ENCODE measurements at places on chromosomes 16 and 17.
A peak's percentile ranks its signal among the peaks of the same experiment; 100 is the strongest.

- DNase-seq = no peak
These were observed 108.7 kb downstream of the ZFHX3 start for GRCh38 chr16:72939247-72939646.

DNA sequence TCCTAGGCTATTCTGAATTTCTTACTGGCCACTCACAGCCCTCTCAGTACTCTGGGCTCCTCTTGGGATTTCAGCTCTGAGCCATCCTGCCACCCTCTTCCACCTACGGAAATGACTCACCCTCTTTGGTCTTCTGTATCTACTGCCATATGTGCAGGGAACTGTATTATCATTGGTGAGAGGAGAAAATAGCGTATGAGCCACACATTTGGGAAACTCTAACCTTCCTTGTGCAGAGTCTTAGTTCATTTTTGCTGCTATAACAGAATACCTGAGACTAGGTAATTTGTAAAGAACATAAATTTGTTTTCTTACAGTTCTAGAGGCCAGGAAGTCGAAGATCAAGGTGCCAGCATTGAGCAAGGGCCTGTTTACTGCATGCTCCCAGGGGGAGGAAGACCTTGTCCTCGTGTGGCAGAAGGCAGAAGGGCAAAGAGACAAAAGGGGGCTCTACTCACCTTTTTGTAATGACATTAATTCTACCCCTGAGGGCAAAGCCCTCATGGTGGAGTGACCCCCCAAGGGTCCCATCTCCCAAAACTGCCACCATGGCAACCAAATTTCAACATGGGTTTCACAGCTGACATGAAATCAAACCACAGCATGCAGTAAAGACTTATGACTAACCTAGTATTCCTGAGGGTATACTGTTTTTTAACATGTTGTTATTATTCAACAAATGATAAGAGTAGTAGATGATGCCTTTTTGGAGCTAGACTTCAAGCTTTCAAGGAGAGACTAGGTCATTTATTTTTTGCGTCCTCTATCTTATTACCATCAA, 191.8 kb downstream of the PRKCA start:
- DNase-seq = no peak

- DNase-seq = no peak
These were observed 3.5 kb downstream of the MEFV start for GRCh38 chr16:3252967-3253366.

DNA sequence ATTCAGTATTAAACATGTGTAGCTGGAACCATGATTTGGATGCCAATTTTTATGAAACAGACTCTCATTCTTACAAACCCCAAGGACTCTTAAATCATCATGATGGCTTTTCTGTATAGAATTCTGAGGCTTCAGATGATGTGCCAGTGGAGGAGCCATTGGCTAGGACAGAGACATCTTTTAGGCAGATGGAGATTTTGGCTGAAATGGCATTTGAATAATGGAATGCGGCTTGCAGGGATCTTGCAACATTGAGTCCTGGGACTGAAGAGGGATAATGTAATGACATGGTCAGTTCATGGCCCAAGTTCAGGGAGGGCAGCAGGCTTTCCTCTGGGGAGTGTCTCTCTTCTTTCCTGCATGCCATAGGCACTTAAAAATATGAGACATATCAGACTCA, 172.4 kb downstream of the ABCA8 start:
- peak; percentile 14 for DNase-seq

- DNase-seq = peak; percentile 68
These were observed 13.4 kb downstream of the RTN4RL1 start for GRCh38 chr17:2011411-2012371.

- DNase-seq = no peak
These were observed 51.7 kb downstream of the CMC2 start for GRCh38 chr16:80954985-80955384.

- no peak for DNase-seq
These were observed 2.3 kb downstream of the PAFAH1B1 start for GRCh38 chr17:2595716-2596115.

DNA sequence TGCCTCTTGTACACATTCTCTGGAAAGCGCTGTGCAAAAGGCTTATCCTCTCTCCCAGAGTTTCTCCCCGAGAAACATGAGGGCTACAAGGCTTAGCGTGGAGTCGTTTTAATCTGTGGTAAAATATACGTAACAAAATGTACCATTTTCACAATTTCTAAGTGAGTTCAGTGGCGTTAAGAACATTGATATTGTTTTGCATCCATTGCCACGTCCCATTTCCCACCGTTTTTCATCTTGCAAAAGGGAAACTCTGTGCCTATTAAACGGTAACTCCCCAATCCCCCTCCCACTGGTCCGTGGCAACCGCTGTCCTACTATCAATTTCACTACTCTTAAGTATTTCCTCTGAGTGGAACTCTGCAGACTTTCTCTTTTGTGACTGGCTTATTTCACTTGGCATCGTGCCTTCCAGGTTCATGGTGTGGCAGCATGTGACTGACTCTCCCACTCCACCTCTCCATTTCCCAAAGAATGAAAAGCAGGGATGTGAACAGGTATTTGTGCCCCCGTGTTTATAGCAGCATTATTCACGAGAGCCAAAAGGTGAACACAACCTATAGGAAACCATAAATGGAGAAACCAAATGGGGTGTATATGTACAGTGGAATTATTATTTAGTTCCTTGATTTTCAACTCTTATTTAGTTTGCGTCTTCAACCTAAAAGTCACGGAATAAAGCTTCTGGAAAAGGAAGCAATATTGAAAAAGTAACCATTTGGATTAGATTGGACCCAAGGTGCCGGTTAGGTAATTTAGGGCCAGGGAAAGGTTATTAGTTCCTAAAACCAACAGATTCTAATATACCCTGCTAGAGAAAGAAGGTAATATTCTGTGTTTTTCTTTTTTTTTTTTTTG, 1.1 kb upstream of the USP32 start:
- DNase-seq = peak; percentile 75

DNA sequence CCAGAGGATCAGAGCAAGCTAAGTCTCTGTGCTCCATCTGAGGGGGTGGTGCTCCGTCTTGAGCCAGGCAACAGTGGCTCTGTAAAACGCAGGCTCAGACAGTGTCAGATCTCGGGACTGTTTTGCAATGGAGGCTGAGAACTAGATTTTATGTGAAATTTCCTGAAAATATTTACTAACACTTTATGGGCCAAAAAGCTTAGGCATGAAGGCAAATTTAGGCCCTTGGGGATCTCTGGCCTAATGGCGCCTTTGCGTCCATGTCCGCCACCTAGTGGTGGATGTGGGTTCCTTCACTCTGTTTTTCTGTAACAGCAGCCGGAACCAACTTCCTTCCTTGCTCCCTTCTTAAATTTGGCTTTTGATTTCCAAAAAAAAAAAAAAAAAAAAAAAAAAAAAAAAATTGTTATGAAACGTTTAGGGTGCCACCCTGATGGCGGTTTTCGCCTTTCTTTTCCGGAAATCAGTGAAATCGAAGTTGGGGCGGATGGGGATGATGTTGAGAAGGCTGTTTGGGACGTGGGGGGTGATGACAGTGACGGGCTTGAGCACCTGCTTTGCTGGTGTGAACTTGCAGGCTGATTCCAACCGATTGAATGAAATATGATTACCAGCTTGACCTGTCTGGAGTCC, 14.0 kb upstream of the ELAC2 start:
- peak; percentile 64 for DNase-seq

DNA sequence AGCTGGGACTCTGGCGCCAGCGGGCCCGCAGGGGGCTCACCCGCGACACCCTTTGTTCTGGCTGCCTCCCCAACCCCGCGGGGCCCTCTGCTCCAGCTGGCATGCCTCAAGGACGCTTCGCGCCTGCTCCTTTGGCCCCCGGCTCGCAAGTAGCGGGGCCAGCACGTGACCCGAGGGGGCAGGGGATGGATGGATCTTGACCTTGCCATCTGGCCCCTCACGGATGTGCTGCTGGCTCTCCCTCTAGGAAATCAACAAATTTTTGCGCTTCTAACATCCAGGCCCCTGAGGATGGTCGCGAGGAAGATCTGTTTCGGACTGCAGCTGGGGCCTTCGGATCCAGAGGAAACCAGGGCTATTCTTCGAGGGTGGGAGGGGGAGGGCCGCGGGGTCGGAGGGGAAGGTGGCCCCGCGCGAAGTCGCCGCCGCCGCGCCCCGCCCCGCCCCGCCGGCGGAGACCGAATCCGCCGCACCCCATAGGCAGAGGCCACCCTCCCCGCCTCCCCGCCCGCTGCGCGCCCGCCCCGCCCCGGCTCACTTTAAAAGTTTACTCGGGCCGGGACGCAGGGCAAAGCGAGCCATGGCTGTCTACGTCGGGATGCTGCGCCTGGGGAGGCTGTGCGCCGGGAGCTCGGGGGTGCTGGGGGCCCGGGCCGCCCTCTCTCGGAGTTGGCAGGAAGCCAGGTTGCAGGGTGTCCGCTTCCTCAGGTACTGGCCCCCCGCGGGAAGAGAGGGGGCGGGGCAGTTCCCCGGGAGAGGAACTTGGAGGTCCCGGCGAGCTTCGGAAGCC, at the start of gene ACSF2:
ACSF2 (plus strand) TSS at position 537 of the 790 bp plus-strand sequence; CDS start at position 581, 44 bp downstream.
- DNase-seq = peak; percentile 72

- DNase-seq = no peak
These were observed 354.8 kb downstream of the SEC14L1 start for GRCh38 chr17:77495575-77495974.

DNA sequence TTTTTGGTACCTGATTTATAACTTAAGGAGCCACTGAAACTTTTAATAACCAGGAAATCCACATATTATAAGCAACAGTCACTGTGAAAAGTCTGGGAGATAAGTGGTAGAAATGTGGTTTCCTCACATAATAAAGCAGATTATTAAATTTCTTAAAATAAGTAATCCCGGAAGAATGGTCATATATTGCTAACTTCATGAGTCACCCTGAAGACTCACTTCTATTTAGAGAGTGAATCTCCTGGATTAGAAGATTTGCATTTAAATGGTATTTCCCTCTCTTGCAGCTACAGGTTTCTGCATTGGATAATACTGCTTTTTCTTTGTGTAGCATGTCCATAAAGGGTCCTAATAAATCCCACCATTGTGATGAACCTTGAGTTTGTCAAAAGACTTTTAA, 1286.8 kb upstream of the CDH8 start:
- DNase-seq = no peak

GRCh38 chr16:57555831-57556230, 13.4 kb downstream of the ADGRG5 start:
- no peak for DNase-seq

DNA sequence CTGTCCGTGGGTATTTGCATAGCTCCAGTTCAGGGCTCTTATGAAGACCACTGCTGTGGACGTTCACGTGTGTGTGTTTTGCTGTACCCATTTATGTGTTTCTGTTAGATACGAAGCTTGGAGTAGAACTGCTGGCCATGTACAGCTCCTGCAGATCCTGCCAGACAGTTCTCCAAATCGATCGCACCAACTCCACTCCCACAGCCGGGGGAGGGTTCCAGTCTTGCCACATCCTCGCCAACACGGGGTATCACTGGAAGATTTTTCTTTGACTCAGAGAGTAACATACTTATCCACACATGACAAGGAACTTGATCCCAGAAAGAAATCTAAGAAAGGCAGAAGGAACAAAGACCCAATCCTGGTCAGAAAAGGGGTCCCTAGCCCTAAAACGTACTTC, 37.4 kb downstream of the TMEM186 start:
- no peak for DNase-seq

DNA sequence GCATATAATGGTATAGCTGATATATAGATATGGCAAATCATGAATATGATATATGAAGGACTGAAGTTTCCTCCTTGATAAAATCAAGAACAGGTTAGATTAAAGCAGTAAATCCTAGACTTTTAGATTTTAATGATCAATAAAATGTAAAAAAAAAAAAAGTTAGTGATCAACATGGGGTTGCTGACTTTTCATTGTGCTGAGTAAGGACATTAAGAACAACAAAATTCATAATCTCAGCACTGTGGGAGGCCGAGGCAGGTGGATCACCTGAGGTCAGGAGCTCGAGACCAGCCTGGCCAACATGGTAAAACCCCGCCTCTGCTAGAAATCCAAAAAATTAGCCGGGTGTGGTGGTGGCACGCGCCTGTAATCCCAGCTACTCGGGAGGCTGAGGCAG, 10.4 kb upstream of the CHD3 start:
- no peak for DNase-seq

DNA sequence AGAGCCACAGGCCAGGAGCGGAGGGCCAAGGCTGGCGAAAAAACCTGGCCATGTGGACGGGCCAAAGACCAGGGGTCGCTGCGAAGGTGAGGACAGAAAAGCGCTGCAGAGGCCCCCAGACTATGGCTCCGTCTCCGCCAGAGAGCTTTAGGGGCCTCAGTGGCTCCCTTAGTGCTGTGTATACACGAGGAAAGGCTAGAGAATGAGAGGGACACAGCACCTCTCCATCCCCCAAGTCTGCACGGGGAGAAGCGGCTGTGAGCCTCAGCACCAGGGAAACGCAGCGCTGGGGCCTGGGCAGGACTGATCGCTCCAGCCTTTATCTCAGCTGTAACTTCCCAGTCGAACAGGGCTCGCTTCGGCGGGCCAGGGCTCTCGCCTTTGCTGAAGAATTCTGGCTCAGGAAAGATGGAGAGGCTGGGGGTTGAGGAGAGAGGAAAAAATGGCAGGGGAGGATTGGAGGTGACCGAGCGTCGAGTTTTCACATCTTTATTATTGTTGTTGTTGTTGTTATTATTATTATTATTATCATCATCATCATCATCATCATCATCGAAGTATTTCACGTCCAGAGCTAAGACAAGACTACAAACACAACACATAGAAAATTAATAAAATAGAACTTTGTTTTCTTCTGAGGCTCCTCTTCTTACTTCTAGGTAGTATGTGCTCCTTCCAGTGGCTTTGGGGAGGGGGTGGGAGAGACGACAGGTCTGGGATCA, 1.9 kb upstream of the HOXB5 start:
- DNase-seq = no peak

DNA sequence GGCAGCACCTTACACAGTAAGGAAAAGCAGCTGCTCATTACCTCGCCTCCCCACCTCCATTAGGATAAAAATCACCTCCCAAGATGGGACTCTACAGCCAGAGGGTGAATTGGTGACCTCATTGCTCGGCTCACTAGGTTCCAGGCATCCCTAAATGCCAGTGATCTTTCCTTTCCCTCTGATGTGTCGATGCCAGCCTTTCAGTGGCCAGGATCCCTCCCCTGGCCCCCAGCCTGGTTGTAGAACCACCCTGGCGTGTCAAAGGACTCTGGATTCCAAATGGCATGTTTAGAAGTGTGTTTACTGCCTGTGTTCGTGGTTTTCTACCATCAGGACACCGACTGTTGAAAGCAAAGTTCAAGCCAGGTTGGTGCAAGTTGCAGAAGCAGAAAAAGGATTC, 72.1 kb upstream of the LYRM9 start:
- no peak for DNase-seq

- DNase-seq = no peak
These were observed 2.4 kb upstream of the CDH16 start for GRCh38 chr16:66920924-66921680.

GRCh38 chr17:39001703-39002637, 34.8 kb upstream of the FBXO47 start:
- DNase-seq = peak; percentile 51

- DNase-seq = no peak
These were observed 715.7 kb upstream of the SOX9 start for GRCh38 chr17:71405101-71405500.

GRCh38 chr17:16513873-16514272, 21.9 kb upstream of the LRRC75A start:
- DNase-seq = no peak

GRCh38 chr17:38980490-38981217, 13.5 kb upstream of the FBXO47 start:
- no peak for DNase-seq

GRCh38 chr17:31811101-31811500, 47.9 kb downstream of the COPRS start:
- DNase-seq = no peak
